ENCODE measurements at places on chromosomes 13 and 19.

DNA sequence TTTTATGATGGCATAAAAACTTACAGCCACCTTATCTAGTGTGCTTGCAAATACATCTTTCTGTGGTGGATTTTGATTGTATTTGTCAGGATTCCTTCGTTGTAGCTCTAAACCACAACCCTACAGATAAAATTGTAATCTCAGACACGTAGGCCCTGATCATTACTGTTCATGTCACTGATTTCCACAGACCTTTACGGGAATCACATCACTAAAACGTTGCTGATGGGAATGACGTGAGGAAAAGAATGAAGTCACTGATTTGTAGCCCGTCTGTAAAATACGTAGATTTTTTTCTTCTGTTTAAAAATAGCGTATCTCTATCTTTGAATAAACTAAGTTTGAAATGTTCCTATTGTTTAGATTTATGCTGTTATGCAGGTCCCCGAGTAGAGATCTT lies 399.2 kb downstream of the MYO16 start:
- no peak for DNase-seq

DNA sequence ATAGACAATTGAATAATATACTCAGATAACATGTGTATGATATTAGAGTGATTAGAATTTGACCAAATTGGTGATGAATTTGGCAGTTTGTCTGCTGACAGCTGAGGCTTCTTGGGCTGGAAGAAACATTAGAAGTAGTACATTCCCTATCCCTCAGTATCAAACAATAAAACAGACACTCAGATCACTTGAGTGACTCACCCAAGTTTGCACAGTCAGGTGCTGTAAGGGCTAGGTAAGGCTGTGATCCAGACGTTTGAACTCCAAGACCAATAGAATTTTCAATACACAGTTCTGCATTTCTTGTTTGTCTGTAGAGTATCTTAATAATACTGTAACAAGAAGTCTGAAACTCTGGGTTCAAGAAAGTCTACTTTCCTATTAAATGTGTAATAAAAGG lies 223.5 kb downstream of the POSTN start:
- DNase-seq, result no peak

GRCh38 chr19:19381007-19381926 lies 24.2 kb upstream of the GATAD2A start:
- DNase-seq, result no peak

- DNase-seq, result peak; percentile 23
Observed at GRCh38 chr19:54616821-54617560, 13.3 kb upstream of the LILRB1 start.

DNA sequence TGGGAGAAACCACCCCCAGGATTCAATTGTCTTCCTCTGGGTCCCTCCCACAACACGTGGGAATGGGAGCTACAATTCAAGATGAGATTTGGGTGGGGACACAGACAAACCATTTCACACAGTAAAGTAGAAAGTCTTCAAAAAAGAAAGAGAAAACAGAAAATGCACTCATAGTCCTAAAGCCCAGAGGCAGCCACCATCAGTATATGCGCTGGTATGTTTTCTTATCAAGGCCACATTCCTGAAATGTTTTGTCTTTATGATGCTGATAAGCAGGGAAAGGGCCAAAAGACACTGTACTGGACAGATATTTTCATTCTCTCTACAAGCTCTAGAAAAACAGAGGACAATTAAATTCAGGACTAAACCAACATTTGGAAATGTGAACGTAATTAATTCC lies 375.8 kb upstream of the TSHZ3 start:
- no peak for DNase-seq

DNA sequence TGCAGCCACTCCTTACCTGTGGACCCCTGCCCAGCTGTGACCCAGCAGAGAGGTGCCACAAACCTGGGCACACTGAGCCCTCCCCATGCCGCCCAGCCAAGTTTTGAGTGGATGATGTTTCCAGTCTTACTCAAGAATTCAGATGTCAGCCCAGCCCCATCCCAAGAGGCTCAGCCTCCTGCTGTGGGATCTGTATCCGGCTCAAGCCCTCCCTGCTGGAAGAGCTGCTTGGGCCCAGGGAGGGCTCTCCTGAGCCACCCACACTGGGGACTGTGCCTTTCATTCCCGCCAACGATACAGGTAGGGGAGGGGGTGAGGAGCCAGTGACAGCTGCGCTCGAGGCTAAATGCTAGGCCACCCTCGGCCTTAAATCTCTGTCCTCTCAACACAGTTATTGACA lies 5.9 kb upstream of the SLC7A9 start:
- DNase-seq, result no peak

GRCh38 chr19:31181535-31181934 lies 167.7 kb downstream of the TSHZ3 start:
- no peak for DNase-seq

DNA sequence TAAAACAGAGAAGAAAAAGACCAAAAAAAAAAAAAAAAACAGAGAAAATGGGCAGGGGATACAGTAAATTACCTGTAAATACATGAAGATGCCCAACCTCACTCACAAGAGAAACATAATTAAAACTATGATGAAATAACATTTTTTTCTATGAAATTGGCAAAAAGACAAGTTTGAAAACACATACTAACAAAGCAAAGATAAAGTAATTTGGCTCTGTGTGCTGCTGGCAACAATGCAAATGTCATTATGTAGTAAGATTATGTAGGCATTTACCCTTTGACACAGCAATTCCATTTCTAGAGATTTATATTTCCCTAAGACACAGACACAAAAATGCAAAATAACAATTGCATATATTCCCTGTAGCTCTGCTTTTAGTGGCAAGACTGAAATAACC lies 20.2 kb downstream of the ZC3H13 start:
- no peak for DNase-seq

GRCh38 chr19:15464394-15465385 lies at the start of gene RASAL3:
Gene RASAL3 (minus strand): TSS chr19:15464544. CDS start chr19:15464358, 186 bp downstream.
- no peak for DNase-seq

DNA sequence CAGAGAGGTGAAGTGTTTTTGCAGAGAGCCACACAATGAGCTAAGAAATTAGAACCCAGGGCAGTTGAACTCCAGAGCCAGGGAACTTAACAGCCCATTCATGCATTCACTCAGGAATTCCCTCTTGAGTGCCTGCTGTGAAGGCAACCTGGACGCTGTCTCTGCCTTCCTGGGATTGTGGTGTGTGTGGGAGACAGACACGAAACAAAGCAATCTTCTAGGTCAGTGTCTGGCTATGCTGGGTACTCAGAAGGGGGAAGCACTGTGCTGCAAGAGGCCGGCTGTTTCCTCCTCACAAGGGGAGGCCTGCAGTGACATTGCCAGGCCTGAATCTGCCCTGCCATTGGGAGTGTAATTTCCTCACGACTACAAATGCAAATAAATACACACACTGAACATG lies 9.7 kb downstream of the BCKDHA start:
- no peak for DNase-seq

- DNase-seq, result no peak
Observed at GRCh38 chr19:11499890-11500420, 5.7 kb downstream of the ZNF653 start.

- DNase-seq, result no peak
Observed at GRCh38 chr13:107233541-107233940, 665.6 kb upstream of the ARGLU1 start.

DNA sequence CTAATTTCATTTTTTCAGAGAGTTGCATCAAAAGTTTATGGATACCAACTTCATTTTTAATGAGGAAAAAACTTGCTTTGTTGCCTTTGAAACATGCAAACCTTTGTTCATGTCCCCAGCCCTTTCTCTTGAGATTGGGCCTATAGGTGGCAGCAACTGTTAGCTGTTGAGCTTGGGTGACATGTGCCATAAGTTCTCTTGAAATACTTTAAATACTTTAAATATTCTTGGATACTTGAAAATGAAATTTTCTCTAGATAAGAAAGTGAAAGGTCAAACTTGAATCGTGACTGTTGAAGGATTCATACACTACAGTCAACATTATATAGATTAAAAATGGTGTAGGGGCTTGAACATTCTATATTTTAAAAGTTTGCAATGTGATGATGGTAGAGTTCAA lies 294.9 kb downstream of the NDFIP2 start:
- DNase-seq, result no peak

GRCh38 chr19:14006766-14007562 lies 844 bp upstream of the RFX1 start:
- DNase-seq, result peak; percentile 92

DNA sequence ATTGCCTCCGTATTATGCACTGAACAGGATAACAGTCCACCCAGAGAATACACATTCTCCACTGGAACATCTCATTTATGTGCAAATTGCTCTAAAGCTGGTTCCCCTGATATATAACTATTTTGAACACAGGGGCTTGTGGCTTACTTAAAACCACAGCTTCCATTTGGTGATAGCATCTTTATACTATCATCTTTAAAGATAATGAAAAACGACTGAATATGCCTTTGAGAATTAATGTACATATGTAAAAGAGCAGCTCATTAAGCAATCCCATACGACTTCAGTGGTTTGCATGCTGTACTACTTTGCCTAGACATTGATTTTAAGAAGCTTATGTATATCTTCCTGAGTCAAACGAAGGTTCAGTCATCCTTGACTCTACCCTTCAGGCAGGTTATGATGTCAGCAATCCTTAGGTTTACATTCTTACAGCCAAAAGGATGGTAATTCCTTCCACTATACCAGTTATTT lies 40.8 kb downstream of the BRD4 start:
- DNase-seq, result no peak

DNA sequence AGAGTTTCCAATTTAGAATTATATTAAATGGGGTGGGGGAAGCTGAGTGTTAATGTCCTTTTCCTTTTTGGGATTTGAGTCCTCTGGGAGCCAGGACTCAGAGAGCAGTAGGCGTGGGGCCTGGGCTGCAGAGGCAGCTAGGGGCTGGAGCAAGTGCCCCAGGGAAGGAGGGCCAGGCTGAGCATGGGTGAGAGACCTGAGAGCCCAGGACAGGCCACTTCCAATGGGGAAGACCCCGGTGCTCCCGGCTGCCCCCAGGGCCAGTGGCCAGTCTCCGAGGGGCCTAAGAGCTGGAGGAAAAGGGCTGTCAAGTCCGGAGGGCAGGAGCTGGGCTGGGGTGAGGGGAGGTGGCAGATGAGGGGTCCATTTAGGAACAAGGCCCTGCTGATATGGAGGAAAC lies 371.5 kb downstream of the ZNF536 start:
- DNase-seq, result no peak

DNA sequence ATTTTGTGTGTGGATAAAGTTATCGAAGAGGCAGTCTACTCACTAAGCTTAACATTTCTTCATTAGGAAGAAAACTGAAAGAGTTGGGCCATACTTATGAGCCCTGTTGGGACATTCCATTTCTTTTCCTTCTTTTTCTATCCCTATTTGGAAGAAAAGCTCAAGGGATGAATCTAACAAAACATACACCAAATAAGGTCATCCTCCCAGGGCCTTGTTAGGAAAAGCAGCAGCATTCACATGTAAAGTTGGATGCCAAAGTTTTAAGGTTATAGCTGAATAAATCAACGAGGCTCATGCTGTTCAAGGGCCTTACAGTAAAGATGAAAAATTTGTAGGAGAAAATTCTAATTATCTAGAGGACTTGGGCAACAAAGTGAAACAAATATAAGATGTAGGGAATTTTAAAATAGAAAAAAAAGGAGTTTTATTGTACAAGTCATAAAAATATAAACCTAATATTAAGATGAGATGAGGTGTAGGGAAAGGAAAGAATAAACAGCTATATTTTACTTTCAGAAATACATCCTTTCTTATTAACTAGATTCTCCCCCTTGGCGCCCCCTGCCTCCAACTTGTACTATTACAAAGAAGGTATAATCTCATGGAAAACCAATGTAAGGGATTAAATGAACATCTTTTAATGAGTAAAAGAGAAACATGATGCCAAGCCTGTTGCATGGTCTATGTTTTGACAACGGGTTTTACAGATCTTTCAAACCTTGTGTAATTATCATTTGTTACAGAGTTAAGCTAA lies 160.4 kb downstream of the PCDH20 start:
- no peak for DNase-seq

DNA sequence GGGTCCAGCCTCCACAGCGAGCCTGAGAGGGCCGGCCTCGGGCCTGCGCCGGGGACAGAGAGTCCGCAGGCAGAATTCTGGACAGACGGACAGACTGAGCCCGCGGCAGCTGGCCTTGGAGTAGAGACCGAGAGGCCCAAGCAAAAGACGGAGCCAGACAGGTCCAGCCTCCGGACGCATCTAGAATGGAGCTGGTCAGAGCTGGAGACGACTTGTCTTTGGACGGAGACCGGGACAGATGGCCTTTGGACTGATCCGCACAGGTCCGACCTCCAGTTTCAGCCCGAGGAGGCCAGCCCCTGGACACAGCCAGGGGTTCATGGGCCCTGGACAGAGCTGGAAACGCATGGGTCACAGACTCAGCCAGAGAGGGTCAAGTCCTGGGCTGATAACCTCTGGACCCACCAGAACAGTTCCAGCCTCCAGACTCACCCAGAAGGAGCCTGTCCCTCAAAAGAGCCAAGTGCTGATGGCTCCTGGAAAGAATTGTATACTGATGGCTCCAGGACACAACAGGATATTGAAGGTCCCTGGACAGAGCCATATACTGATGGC lies 490 bp downstream of the ITPKC start:
- DNase-seq, result no peak

DNA sequence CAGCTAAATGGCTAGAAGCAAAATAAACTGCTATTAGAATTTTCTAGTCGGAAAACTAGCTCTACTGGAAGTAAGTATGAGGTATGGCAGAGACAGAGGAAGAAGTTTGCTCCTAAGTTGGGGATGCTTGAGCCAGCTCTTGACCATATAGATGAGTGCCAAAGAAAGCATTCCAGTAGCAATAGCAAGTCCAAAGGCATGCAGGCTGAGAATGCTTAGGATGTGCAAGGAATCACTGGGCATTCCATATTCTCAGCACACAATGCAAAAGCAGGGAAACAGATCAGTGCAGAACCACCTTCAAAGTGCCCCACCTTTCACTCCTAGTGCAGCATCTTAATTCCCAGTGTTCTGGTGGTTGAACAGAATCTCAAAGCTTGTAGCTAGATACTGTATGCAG lies 32.9 kb downstream of the SERTM1 start:
- no peak for DNase-seq

DNA sequence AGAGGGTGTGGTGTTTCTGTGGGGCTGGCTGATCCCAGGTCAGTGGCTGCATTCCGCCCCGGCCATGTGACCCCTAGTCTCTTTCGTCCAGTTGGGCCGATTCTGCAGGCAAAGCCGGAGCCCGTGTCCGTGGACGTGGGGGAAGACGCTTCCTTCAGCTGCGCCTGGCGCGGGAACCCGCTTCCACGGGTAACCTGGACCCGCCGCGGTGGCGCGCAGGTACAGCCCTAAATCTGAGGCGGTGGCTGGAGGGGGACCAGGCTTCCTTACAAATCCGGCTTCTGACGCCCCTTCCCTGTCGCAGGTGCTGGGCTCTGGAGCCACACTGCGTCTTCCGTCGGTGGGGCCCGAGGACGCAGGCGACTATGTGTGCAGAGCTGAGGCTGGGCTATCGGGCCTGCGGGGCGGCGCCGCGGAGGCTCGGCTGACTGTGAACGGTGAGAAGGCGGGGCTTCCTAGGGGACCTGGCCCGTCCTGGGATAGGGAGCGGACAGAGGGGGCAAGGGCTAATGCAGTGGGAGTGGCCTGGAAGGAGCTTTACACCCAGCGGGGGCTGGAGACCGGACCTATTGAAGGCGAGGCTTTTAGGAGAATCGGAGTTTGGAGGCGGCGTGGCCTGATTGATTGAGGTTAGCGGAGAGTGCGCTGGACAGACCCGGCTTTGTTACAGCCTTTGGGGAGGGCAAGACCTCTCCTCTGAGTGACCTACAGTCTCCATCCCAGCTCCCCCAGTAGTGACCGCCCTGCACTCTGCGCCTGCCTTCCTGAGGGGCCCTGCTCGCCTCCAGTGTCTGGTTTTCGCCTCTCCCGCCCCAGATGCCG lies 4.3 kb downstream of the KIRREL2 start:
- DNase-seq, result no peak

- peak; percentile 71 for DNase-seq
Observed at GRCh38 chr19:19342086-19343015, 21.7 kb downstream of the MAU2 start.

Measured in sciatic nerve (tissue), 2 donors.